ENCODE measurements at places on chromosomes 1 and 21.

- no peak for DNase-seq
Observed at GRCh38 chr1:85343612-85344255, 67.3 kb upstream of the BCL10 start.

GRCh38 chr1:226148121-226148648, 38.4 kb downstream of the ACBD3 start:
- no peak for DNase-seq

DNA sequence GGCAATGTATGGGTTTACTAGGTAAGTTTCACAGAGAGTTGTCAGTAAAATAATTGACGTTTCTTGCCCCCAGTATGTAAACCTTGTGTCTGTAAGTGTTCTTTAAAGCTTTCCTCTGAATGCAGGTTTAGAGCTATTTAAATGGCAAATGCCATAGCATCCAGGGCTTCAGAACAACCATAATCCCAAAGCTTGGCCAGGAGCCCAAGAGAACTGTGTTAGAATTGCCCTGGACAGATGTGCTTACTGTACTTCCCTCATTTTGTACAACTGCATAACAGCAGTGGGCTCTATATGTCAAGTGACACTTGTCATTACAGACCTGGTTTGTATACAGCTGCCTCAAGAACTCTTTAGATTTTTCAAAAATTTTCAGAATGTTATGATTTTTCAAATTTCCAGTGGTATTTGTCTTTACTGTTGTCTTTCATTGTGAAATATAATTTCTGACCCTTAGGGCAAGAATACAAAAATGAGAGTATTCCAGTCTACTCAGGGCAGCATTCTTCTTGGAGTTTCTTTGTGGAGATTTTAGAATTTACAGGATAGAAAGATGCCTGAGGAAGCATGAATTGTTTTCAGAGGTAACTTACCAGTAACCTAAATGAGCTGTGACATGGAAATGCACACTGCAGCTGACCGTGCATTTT, 136.9 kb upstream of the L1TD1 start:
- DNase-seq, result no peak

GRCh38 chr1:3889936-3890335, 10.1 kb downstream of the C1orf174 start:
- no peak for DNase-seq

DNA sequence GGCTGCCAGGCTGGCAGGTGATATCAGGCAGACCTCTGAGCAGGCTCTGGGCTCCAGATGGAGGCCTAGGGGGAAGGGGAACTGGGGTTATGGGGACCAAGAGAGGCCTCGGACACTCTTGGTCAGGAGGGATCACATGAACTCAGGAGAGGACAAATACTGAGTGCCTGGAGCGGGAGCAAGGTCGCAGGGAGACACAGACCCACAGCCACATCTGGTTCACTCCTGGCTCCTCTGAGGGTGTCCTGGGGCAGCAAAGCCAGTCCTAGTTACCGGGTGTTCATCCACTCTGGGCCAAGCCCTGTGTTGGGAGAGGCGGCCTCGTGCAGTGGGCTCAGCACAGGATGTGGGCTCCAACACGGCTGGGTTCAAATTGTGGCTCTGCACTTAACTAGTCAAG, 239.0 kb downstream of the PTPRU start:
- DNase-seq, result no peak

DNA sequence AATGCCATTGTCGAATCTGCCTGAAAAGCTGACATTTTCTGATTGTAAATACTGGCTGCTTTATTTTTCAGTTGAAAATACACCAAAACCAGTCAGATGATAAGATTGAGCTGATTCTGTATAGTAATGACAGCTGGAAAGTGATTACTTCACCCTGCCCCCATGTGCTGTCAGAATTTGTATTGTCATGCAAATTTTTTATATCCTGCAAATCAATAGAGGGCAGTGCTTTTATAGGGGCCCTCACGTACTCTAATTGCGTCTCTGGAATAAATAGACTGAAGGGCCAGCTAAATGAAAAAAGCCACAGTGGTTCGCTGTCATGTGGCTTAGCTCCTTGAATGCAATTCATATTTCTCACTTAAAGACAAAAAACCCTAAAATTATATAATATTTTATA, 208.6 kb downstream of the LHX8 start:
- no peak for DNase-seq

DNA sequence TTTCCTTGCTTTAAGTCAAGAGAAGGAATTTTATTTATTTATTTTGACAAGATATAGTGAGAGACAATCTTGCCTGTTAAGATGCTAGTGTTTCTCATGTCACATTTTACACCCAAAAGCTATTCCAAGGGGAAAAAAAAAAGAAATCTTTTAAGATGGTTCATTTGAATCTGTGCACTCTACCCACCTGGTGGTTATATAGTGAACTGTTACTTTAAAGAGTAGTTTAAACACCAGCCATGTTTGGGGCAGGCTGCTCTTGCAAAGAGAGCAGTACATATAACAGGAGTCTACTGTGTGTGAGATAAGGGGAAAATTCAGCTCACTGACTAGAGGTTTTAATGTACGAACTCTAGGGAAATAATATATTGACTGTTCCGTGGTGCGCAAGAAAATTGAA, 3.3 kb upstream of the ELAVL4 start:
- no peak for DNase-seq

- no peak for DNase-seq
Observed at GRCh38 chr1:159779403-159779851, 1.3 kb upstream of the DUSP23 start.

GRCh38 chr21:33767236-33767635, 124.9 kb downstream of the ITSN1 start:
- no peak for DNase-seq

DNA sequence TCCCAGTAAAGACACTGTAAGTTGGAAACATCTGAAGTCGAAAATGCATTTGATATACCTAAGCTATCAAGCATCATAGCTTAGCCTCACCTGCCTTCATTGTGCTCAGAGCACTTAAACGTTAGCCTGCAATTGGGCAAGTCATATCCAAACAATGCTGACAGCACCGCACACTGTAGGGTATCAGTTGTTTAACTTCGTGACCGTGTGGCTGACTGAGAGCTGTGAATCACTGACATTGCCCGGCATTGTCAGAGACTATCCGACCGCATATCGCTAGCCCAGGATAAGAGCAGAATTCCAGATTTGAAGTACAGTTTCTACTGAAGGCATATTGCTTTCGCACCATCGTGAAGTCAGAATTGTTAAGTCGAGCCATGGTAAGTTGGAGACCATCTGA, 41.5 kb downstream of the GALNT2 start:
- DNase-seq, result no peak

- DNase-seq, result no peak
Observed at GRCh38 chr1:232625319-232625868, 4.5 kb downstream of the SIPA1L2 start.

- DNase-seq, result no peak
Observed at GRCh38 chr1:243354511-243355153, 98.8 kb downstream of the SDCCAG8 start.

GRCh38 chr21:44293551-44294231, 6.2 kb upstream of the PFKL start:
- no peak for DNase-seq

DNA sequence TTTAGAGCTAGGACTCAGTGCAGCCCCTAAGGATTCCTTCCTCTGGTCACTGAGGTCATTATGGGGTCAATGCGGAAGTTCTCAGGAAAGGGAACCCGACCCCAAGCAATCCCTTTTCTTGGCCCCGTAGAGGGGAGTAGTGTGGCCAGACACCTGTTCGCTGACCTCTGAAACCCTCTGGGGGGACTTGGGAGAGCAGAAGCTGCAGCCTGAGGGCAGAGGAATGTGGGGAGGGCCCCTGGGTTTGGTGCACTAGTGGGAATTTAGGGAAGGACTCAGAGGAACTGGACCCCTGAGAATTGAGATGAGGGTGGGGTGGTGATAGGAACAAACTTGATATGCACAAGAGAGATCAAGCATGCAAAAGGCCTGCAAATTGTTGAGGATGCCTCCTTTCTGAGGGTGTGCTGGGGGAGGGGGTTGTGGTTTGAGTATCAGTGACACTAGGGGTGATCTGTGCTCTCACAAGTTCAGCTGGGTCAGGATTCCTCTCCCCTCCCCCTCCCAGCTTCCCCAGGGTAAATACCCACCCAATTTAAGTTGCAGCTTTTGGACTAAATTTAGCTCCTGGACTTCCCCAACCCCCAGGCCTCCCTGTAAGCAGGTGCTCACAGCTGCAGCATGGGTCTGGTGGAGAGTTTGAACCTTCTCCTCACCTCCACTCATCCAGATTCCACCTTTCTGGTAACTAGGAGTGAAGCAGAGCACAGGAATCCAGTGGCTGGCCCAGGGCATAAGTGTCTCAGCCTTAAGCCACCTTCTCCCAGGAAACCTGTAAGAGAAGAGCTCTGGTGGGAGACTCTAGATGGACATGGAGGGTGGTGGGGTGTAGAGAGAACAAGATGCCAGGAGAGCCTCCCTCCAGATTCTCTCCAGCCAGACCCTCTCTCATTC, 13.5 kb downstream of the ADAMTSL4 start:
- DNase-seq, result peak; percentile 8

DNA sequence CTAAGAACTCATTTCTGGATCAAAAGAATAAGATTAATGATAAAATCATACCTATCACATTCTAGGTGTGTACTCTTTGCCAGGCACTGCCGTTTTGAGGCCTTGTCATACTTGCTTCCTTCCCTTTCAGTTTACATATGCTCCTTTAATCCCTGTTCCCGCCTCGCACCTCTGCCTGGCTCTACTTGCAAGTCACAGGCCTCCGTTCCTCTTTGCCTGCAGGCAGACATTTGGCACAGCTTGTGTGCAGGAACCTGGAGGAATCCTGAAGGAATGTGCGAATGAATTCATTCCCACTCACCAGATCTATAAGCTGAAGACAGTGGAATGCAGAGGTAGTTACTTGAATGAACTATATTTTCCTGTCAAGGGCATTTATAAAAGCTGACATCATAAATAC, 13.8 kb downstream of the WLS start:
- DNase-seq, result no peak

DNA sequence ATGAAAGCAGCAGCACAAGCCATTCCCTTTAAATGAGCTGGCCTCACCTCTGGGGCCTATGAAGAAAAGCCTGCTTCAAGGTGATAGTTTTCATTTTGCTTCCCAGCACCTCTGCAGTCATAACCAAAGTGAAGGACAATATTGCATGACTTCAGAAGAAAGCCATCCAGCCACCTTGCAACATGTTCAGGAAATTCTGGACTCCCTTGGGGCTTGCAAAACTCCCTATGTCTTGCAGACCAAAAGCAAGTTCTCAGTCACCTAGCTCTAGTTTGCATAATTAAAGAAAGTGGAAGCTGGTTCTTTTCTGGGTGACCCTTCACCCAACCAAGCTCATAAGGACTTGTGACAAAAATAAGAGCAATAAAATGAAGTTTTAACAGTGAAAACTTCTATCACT, 87.6 kb downstream of the GFI1 start:
- peak; percentile 92 for DNase-seq

DNA sequence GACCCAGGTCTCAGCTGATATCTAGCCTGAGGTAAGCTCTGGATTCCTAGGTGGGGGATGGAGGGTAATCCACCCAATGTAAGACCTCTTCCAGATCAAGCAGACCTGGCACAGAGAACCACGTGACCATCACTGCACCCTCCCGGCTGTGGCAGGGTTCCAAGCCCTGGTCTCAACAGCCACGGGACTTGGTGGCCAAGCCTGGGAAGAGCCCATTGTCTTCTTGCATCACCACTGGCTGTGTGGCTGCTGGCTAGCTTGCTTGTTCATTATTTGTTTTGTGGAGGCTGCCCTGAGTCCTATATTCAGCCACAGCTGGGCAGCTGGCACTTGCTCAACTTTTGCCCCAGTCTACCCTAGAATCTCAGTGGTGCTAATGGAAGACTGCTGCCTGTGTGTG, 24.1 kb upstream of the NFASC start:
- no peak for DNase-seq

- DNase-seq, result no peak
Observed at GRCh38 chr1:38152351-38153065, 105.9 kb upstream of the POU3F1 start.

- DNase-seq, result no peak
Observed at GRCh38 chr21:34348890-34349519, 14.8 kb upstream of the KCNE2 start.

DNA sequence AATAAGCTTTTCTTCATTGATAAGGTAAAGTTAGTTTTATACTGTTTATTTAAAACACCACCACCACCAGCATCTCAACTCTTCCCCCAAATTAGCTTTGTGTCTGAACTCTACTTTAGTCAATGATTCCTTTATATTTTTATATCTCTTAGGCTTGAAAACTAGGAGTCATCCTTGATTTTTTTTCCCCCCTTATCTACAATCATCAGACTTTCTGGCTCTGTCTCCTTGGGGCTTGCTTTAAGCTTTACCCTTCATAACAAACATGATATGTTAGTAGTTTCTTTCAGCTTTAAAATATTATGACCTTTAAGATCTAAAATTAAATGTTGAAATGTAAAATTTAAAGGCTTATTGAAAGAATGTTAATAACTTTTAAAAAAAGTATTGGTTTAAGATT, 28.3 kb downstream of the HS2ST1 start:
- no peak for DNase-seq

DNA sequence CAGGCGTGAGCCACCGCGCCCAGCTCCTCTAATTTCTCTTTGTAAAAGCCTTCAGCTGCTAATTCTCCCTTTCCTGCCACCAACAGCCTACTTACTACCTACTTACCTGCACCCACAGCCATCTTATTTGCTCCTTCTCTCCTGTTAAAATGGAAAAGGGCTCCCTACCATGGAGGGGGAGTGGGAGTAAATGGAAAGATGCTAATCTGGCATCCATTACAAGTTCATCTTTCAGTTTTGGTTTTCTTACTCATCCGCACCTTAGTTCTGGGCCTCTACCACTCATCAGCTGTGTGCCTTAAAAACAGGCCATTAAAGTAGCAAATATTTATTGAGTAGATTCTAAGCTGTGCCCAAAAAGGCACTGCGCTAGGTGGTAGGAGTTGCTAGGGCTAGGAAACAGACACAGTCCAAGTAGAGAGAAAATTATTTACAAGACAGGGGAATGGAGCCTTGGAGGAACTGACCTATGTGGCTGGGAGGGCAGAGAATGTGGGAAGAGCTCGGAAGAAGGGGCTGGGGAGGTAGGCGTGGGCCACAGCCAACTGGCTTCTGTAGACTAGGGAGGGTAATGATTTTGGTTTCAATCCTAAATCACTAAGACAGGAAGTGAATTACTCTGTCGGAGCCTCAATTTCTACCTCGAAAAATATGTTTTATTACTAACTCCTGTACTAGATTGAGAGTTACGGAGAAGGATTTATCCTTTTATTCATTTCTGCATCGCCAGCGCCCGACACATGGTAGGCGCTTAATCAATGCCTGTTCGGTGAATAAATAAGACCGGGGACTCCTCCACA, 685 bp upstream of the DDI2 start:
- no peak for DNase-seq

GRCh38 chr1:11295905-11296304, 22.9 kb downstream of the UBIAD1 start:
- DNase-seq, result no peak

Data from GF-D8 (cell line).